ENCODE measurements at places on chromosomes 6 and 20. TPM values are rescaled to one million over a fixed set of nuclear protein-coding genes. Genes with fewer than 3 reads are reported as not detected.

The ACTL10 gene
- 1.3 TPM for polyA plus RNA-seq

DNA sequence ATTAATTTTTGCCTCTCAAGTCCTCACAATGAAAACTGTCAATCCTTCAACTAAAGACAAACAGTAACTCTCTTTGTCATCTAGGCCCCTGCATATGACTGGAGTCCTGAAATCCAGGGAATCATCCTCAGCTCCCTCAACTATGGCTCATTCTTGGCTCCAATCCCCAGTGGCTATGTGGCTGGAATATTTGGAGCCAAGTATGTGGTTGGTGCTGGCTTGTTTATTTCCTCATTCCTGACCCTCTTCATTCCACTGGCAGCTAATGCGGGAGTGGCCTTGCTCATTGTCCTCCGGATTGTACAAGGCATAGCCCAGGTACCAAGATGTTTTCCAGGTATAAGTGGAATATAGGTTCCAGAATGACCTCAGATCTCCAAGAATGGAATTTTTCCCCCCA is 15.4 kb downstream of the SLC17A4 start:
- no peak for DNase-seq

GRCh38 chr20:2122936-2123335 is 21.3 kb downstream of the STK35 start:
- peak; percentile 52 for DNase-seq

DNA sequence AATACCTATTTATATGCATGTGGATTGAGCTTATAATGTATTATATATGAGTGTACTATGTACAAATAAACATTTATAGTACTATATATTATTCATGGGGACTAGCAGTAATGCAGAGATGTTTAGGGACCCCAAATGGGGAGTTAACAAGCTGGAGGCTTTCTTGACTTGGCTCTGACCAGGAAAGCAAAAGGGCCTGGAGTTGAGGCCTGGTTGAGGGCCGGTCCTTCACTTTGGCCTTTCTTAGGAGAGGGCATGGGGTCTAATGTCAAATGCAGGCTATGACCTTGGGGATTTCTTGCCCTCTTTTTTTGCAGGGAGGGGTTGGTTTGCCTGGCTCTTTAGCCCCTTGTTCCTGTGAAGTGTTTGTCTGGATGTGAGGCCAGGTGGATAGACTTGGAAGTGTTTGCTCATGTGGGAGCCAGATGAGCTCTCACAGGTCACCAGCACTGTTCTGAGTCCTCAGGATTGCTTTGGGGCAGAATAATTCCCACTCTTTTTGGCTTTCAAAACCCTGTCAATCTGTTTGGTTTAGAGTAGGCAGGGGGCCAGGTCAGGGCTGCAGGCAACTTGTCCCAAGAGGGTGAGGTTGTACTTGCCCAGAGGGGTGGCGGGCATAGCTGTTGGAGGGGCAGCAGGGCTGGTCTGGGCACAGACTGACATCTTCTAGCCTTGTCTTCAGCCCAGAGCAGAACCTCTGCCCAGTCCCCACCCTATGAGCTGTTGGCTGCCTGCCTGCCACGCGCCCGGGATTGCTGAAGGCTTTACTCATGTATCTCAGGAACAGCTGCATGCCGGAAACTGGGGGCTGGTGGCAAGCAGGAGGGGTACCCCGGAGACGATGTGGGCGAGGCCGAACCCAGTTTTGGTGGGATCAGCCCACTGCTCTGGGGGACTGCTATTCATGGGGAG is 14.6 kb downstream of the TJAP1 start:
- no peak for DNase-seq

- DNase-seq = no peak
Measured at GRCh38 chr6:156378853-156379252, 398.3 kb upstream of the ARID1B start.

DNA sequence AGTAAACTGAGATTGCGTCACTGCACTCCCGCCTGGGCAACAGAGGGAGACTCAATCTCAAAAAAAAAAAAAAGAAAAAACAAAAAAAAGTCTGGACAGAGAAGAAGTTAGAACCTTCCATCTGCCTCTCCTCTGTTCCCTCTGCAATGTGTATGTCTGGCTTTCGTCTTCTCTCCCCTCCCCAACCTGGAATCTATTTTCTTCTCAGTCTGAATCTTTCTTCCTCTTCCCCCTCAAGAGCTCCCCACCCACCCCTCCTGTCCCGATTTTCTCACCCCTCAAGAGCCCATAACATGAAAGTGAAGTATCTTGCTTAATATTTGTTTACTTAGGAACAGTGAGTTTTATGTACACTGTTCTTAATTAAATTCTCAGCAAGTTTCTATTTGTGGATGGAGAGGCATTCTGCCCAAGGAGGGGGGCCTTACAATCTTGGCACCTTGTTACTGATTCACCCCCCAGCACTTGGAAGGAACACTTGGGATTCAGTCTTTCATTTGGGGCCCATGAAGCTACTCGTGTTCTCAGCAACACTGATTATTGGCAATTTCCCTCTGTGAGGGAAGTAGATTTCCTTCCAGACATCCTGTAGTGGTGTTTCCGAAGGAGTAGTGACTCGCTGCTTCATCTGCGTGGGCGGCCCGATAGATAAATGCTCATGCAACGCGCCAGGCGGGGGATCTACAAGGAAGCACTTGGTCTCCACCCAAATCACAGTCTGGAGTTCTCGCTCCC is 69.3 kb upstream of the SRSF6 start:
- no peak for DNase-seq
